ENCODE measurements at places on chromosomes 1 and 21.

- no peaks in the 10 kb centered on the region for H3K4me1 ChIP-seq
- H3K27ac ChIP-seq, result no peak overlapping the region
- H3K36me3 ChIP-seq, result no peaks in the 10 kb centered on the region
- no peak for DNase-seq
- peaks cover 21% of the 10 kb centered on the region for H3K27me3 ChIP-seq
- H3K4me3 ChIP-seq, result no peak overlapping the region
Observed at GRCh38 chr21:38859852-38860251, 54.1 kb downstream of the ETS2 start.

DNA sequence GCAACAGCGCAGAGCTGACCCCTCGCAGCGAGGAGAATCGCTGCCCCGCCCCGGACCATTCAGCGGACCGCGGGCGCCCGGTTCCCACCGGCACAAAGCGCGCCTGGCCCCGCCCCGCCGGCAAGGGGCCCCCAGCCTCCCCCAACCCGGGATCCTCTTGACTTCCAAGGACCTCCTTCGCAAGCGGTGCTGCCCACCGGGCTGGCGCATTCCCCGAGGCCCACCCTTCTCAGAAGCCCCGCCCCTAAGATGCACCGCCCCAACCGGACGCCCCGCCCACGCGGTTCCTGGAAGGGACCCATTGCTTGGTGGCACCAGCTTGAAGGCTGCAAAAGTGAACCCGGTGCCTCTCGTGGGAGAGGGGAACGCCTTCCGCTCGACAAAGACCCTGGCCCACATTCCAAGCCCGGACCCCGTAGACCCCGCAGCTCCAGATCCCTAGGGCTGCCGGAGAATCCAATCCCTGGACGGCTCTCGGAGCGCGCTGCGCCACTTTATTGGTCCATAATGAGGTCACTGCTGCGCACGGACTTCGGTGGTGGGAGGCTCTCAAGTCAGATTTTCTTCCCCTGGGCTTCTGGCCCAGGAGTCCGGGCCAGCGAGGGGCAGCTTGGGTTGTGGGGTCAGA, 2.0 kb downstream of the HES3 start:
- peaks cover 40% of the 10 kb centered on the region for H3K4me1 ChIP-seq
- DNase-seq, result no peak

DNA sequence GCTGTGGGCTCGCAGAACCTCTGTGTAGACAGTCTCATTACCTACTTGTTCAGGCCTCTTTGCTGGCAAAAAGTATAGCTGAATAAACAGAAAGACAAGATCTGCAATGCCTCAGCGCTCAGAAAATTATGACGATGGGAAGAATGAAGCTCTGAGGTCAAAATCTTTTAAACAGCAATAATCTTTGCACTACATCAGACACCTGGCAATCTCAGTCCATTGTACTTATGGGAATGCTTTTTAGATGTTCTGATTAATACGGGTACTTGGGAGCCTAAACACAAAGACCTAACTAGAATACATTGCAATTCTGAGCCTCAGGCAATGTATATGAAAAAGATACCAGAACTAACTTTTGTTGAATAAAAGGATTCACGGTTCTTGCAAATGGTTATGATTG, 410.7 kb downstream of the SMYD3 start:
- H3K27me3 ChIP-seq, result no peaks in the 10 kb centered on the region
- no peaks in the 10 kb centered on the region for H3K4me1 ChIP-seq
- no peak overlapping the region for H3K4me3 ChIP-seq
- H3K36me3 ChIP-seq, result no peaks in the 10 kb centered on the region
- no peak overlapping the region for H3K27ac ChIP-seq

- peaks cover 8% of the 10 kb centered on the region for H3K4me1 ChIP-seq
- H3K36me3 ChIP-seq, result peaks cover 44% of the 10 kb centered on the region
- H3K4me3 ChIP-seq, result no peak overlapping the region
- no peak overlapping the region for H3K27ac ChIP-seq
- DNase-seq, result no peak
Observed at GRCh38 chr1:162008799-162009198, 14.9 kb downstream of the OLFML2B start.

DNA sequence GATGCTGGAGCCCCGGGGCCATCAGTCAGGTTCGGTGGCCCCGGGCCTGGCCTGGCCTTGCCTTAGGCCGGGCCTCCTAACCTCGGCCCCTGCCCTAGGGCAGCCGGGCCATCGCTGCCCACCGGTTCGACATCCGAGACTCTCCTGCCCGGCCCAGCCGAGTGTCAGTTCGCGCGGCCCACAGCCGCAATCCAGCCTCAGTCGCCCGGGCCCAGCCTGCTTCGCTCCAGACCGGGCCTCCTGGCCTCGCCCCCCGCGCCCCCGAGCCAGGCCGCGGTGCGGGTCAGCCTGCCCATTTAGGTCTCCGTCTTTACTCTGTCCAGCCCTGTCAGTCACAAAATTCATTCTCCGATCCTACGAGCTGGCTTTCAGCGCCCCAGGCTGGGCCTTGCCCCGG, 777 bp downstream of the LRRC41 start:
- H3K27me3 ChIP-seq, result no peaks in the 10 kb centered on the region
- H3K36me3 ChIP-seq, result peaks cover 6% of the 10 kb centered on the region
- H3K27ac ChIP-seq, result peak overlapping the region; percentile 89

GRCh38 chr1:17922833-17923232, 167.7 kb downstream of the ACTL8 start:
- DNase-seq, result no peak
- H3K27me3 ChIP-seq, result peaks cover 88% of the 10 kb centered on the region
- H3K4me3 ChIP-seq, result no peak overlapping the region
- H3K4me1 ChIP-seq, result no peaks in the 10 kb centered on the region

DNA sequence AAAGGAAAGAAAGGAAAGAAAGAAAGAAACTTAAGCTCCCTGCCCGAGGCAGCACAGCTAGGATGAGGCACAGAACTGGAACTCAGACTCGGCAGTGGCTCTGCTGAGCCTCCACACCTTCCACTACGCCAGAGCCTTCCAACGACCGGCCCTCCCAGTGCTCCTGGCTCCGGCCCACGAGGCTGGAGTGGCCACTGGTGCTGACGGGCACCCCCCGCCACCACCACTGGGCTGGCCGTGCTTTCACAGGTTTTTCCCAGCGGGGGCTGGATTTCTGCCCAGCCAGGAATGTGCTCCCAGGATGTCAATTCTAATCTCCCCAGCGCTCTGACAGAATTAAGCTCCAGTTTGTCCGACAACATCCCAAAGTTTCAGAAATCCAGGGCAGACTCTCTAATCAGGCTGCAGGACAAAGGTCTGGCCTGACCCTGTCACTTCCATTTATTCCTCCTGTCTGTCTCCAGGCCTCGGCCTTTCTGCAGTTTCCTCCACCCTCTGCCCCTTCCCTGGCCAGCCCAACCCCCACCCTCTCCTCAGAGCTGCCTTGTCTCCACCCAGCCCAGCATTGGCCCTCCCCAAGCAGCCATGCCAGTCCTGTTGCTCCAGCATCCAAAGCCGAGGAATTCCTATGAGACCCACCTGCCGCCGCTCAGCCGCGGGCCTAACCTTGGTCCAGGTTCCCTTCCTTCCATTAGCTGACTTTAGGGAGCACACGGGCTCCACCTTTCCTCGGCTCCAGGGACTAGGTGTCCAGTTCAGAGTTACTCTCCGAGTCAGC, 81.9 kb downstream of the CASZ1 start:
- peaks cover 77% of the 10 kb centered on the region for H3K27me3 ChIP-seq
- H3K36me3 ChIP-seq, result no peaks in the 10 kb centered on the region

GRCh38 chr21:22277341-22277740, 1279.1 kb downstream of the NCAM2 start:
- no peaks in the 10 kb centered on the region for H3K27me3 ChIP-seq
- DNase-seq, result no peak
- no peaks in the 10 kb centered on the region for H3K4me1 ChIP-seq
- no peaks in the 10 kb centered on the region for H3K36me3 ChIP-seq
- H3K4me3 ChIP-seq, result no peak overlapping the region

DNA sequence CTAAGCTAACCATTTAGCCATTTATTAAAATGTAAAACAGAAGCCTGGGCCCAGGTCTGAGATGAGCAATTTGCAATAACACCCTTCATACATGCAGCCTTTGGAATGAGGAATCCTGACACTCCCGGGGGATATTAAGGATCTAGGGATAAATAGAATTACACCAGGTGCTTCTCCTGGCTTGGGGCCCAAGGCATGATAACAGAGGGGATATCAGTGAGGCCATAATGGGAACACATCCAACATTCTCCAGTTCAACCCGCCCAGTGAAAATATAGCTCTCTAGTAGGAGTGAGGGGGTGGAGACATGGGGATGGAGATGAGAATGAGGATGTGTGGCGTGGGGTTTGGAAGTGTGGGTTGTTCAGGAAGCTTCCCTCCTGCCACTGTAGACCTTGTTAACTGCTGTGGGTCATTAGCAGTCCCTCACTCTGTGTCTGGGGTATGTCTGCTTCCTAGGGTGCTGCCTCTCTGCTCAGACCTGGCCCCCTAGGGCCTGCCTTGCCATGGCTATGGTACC, 57.9 kb upstream of the KANK4 start:
- peaks cover 2% of the 10 kb centered on the region for H3K4me1 ChIP-seq
- no peaks in the 10 kb centered on the region for H3K36me3 ChIP-seq
- no peak for DNase-seq
- no peaks in the 10 kb centered on the region for H3K27me3 ChIP-seq
- H3K27ac ChIP-seq, result no peak overlapping the region
- no peak overlapping the region for H3K4me3 ChIP-seq

GRCh38 chr21:17003258-17003615, 509.6 kb upstream of the CXADR start:
- H3K27ac ChIP-seq, result peak overlapping the region; percentile 79
- H3K27me3 ChIP-seq, result no peaks in the 10 kb centered on the region
- no peaks in the 10 kb centered on the region for H3K36me3 ChIP-seq
- peak overlapping the region; percentile 67 for H3K4me3 ChIP-seq
- DNase-seq, result peak; percentile 20
- no peaks in the 10 kb centered on the region for H3K4me1 ChIP-seq

DNA sequence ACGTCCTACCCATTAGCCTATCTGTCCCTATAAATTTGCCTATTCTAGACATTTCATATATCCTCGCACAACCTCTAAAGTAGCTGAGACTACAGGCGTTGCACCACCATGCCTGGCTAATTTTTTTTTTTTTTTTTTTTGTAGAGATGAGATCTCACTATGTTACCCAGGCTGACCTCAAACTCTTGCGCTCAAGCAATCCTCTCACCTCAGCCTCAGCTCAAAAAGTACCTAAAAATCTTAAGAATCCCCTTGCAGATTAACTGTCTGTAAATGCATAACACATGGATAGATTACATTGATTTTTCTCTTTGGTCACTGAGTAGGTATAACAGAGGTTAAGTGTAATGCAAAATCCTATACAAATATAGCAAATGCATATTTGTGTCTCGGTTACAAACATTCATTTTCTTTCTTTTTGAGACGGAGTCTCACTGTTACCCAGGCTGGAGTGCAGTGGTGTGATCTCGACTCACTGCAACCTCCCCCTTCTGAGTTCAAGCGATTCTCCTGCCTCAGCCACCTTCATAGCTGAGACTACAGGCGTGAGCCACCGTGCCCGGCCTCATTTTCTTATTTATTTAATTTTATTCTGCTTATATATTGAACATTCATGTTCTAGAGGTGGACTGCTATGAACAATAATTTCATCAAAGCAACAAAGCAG, 2.3 kb downstream of the HORMAD1 start:
- no peaks in the 10 kb centered on the region for H3K27me3 ChIP-seq
- H3K4me1 ChIP-seq, result no peaks in the 10 kb centered on the region
- no peak overlapping the region for H3K4me3 ChIP-seq
- no peak for DNase-seq

- no peaks in the 10 kb centered on the region for H3K4me1 ChIP-seq
- no peak for DNase-seq
- no peaks in the 10 kb centered on the region for H3K27me3 ChIP-seq
- H3K4me3 ChIP-seq, result no peak overlapping the region
- H3K36me3 ChIP-seq, result no peaks in the 10 kb centered on the region
- H3K27ac ChIP-seq, result no peak overlapping the region
Observed at GRCh38 chr1:37161171-37161570, 126.9 kb upstream of the GRIK3 start.

DNA sequence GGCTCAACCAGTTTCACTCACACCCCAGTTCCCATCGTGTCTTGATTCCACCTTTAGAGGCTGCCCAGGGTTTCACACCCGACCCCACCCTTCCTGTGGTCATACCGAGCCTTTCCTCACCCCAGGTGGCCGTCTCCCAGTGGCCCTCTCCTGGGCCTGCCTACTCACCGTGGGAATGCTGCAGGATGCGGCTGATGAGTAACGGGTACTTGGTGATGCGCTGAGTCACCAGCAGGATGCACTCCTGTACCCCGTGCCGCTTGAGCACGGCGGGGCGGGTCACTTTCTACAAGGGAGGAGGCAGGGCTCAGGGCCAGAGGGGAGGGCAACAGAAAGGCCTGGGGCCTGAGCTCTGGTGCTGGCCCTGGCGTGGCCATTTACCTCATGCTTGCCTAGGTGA, 16.4 kb downstream of the ARHGEF2 start:
- DNase-seq, result peak; percentile 93
- H3K27me3 ChIP-seq, result no peaks in the 10 kb centered on the region
- H3K4me1 ChIP-seq, result peaks cover 17% of the 10 kb centered on the region
- peak overlapping the region; percentile 13 for H3K27ac ChIP-seq

DNA sequence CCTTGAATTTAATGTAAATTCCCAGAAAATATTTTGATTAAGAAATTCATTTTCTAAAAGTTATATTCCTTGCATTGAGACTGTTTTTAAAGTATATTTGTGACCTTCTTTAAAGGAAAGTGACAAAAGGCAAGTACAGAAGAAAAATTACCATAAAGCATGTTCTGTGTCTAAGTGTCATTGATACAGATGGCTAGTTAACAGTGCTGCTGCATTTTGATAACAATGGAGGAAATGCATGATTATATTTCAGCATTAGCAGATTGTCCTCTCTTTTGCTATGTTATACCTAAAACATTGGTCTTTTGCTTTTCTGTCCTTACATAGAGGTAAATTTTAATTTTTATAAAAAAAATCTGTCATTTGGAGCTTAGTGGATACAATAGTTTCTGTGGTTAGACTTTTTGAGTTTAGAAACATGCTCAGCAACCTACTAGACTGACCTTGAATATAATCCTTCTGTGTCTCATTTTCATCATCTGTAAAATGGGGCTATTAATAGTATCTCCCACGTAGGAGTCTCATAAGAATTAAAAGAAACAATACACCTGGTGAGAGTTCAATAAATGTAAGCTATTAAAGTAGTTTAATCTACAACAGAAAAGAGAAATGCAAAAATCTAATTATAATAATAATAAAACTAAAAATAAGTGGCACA, 51.1 kb upstream of the RGS21 start:
- DNase-seq, result no peak
- H3K4me3 ChIP-seq, result no peak overlapping the region
- H3K27me3 ChIP-seq, result no peaks in the 10 kb centered on the region
- no peak overlapping the region for H3K27ac ChIP-seq
- no peaks in the 10 kb centered on the region for H3K4me1 ChIP-seq
- H3K36me3 ChIP-seq, result no peaks in the 10 kb centered on the region

GRCh38 chr1:28021064-28021463, 61.3 kb downstream of the XKR8 start:
- H3K4me3 ChIP-seq, result no peak overlapping the region
- peaks cover 3% of the 10 kb centered on the region for H3K36me3 ChIP-seq
- no peak overlapping the region for H3K27ac ChIP-seq
- H3K27me3 ChIP-seq, result no peaks in the 10 kb centered on the region
- H3K4me1 ChIP-seq, result no peaks in the 10 kb centered on the region
- peak; percentile 30 for DNase-seq

Measured in mesenchymal stem cell (in vitro differentiated cells and primary cell).